Stimulated activated naive CD4-positive, alpha-beta T cell (primary cell): ENCODE measurements at places on chromosomes 16 and 17.

- DNase-seq, result no peak
These were observed 347.2 kb downstream of the UTP18 start for GRCh38 chr17:51607512-51607911.

GRCh38 chr17:40568074-40568836 is 3.0 kb upstream of the CCR7 start:
- no peak for DNase-seq

- DNase-seq, result no peak
These were observed 77.6 kb upstream of the RBL2 start for GRCh38 chr16:53356478-53357207.

- DNase-seq, result peak; percentile 39
These were observed 594 bp downstream of the MAPK8IP3 start for GRCh38 chr16:1706386-1707192.

- DNase-seq, result no peak
These were observed 3.0 kb upstream of the MTMR4 start for GRCh38 chr17:58517378-58517927.

- no peak for DNase-seq
These were observed 28.8 kb downstream of the ABCC12 start for GRCh38 chr16:48126801-48127644.

- DNase-seq, result no peak
These were observed 168.5 kb downstream of the UTP18 start for GRCh38 chr17:51428668-51429495.

DNA sequence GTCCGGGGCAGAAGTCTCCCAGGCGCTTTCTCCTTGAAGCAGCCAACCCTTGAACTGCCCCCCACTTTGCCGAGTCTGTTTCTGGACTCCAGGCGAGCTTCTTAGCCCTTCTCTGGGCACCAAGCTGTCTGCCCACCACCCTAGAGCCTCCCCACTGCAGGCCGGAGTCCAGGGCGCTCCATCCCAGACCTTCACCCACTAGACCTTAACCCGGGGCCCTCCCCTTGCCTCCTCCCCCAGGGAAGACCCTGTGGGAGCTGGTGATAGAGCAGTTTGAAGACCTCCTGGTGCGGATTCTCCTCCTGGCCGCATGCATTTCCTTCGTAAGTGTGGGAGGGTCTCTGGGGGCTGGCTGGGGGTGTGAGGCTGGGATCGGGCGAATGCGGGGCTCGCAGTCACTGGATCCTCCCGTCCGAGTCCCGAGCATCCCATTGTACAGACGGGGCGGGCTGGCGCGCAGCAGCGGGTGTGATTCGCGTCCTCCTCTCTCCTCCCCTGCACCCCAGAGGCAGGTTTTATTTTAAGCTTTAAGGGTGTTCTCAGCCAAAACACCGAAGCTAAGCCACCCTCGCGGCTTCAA is 1.1 kb downstream of the ATP2A1 start:
- DNase-seq, result no peak

DNA sequence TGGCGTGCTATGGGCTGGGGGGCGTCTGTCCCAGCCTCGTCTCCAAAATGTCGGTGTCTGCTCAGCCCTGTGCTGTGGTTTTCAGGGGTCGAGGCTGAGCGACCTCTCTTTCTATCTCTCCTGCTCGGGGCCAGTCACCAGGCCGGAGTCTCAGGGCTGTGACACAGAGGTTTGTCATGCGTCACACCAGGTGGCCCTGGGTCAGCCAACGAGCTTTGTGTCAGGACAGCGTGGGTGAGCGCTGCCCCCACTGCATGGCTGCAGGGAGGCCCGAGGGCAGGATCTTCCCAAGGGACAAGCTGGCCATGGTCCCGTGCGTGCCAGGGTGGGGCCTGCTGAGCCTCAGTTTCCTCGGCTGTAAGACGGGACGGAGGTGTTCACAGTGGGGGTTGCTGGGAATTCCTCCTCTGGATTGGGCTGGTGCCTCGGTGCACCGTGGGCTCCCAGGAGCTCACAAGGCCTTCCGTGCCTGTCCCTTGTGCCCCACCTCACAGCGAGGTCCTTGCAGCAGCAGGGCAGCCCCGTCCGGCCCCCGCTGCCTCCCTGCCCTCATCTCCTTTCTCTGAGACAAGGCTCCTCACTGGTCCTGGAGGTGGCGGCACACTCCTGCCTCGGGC is 50.5 kb downstream of the CBFA2T3 start:
- DNase-seq, result no peak

- peak; percentile 7 for DNase-seq
These were observed 4.1 kb downstream of the PPP1R9B start for GRCh38 chr17:50146230-50146926.

DNA sequence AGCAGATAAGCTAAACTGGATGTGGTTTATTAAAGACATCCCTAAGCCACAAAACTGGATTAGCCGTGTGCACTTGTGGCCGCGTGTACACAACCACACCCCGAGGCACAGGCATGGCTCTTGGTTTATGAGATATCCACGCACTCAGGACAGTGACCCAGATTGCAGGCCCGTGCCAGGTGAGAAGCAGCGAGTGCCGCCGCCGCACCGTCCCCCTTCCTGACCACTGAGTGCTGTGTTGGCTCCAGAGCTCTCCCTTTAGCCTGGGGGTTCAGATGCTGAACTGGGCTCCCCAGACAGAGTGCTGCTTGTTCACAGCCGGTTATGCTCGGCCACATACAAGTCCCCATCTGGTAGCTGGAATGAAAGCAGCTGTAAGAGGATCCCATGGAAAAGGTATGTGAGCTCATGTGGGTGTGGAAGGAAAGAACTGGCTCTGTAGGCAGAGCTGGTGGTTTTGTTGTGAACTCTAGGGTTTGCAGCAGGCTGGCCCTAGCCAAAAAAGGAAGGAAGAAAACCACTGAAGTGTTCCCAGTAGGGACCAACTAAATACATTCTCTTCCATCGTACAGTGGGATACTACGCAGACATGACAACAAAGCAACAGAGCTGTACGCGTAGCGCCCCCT is 29.5 kb downstream of the KNOP1 start:
- no peak for DNase-seq

DNA sequence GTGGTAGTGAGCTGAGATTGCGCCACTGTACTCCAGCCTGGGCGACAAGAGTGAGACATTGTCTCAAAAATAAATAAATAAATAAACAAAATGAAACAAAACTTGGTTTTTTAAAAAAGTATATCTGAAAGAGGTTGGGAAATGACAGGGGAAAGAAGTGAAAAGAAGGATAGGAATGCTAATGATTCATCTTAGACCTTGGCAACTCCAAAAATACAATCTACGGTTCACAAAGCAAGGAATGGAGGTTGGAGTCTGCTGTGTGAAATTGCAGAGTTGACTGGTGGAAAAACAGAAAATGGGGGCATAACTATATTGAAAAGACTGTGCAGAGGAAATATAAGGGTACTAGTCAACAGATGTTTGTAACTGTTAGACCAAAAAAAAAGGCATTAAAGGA is 40.0 kb upstream of the CD300E start:
- DNase-seq, result no peak

DNA sequence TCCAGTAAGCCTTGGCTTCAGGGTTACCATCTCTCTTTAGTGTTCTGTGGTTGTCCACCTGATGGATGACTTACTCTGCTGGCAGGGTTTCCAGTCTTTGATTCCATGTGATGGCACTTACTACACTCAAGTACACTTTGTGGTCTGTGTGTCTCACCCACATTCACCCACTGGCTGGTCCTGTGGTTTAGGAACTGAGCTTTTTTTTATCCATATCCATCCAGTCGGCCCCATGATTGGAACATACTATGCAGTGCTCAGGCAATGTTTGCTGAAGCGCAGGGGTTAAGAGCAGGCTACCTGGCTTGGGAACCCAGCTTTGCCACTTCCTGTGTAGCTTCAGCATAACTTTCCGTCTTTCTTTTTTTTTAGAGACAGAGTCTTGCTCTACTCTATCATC is 2.8 kb upstream of the FUS start:
- peak; percentile 47 for DNase-seq

- DNase-seq, result no peak
These were observed 110.1 kb downstream of the IRX3 start for GRCh38 chr16:54176376-54176901.

GRCh38 chr17:76881408-76881807 is 13.2 kb downstream of the MGAT5B start:
- DNase-seq, result no peak

DNA sequence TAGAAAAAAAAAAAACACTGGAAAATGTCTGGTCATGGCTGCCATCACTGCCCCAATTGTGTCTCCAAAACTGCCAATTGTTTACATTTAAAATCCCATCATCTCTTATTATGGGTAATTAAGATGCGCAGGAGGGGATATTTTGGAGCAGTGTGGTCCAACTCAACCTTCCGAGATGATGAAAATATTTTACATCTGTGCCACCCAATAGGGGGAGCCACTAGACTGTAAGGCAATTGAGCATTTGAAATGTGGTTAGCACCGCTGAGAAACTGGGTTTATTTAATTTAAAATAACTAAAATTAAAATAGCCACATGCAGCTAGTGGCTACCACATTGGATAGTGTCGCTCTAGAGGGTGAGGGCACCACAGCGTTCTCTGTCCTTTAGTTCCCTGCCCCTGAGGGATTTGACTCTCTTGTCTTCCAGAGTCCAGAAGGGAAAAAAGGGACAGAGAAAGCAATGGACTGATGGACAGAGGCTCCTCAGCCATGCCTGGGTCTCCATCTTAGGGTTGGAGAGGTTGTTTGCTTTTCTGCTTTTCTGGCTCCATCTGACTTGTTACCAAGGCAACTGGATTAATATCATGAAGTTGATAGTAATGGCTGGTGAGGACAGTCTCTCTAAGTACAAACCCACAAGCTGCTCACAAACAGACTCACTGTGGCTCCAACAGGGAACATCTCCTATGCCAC is 3.5 kb downstream of the MPO start:
- no peak for DNase-seq

DNA sequence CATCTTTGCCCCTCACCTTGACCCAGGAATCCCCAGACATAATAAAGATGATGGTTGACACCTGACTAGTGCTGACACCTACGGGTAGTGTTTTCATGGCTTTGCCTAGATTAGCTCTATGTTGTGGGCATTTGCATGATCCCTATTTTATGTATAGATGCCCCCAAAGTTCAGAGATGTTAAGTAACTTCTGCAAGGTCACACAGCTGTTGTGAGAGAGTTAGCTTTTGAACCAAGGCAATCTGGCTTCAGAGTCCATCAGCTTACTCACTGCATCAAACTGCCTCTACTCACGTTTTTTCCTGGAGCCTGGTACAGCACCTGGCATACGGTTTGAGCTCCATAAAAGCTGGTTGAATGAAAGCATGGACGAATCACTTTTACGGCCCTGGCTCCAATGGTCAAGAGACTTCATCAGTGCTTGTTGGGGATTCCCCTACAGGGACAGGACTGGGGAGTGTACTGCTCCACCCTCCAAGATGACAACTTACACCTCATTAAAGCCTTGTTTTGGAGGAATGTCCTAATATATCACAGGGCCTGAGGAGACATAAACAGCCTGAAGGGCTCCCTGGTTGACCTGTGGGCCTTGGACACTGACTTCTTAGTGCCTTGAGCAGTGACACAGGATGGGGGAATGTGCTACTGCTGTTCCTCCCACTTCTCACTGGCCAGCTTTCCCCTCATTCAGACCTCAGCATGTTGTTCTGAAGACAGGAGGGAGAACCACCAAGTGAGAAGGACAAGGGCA is 193.2 kb upstream of the ASIC2 start:
- DNase-seq, result no peak

- DNase-seq, result no peak
These were observed 106.3 kb upstream of the HLF start for GRCh38 chr17:55158439-55158838.

- no peak for DNase-seq
These were observed 144.1 kb downstream of the RAB11FIP4 start for GRCh38 chr17:31535581-31535981.

DNA sequence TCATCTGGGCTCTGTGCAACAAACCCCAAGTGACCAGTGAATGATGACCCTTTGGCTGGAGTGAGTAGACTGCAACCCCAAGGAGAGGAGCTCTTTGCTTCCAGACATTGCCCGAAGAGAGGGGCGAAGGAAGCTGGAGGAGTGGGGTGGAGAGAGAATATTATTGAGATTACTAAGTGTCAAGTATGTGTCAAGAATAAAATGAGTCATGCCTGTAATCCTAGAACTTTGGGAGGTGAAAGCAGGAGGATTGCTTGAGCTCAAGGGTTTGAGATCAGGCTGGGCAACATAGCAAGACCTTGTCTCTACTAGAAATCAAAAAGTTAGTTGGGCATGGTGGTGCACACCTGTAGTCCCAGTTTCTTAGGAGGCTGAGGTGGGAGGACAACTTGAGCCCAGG is 142.0 kb upstream of the CCL2 start:
- DNase-seq, result no peak

- DNase-seq, result no peak
These were observed 12.6 kb downstream of the KCTD2 start for GRCh38 chr17:75059369-75060345.

- DNase-seq, result no peak
These were observed 1.8 kb downstream of the CNTNAP4 start for GRCh38 chr16:76278980-76279379.

DNA sequence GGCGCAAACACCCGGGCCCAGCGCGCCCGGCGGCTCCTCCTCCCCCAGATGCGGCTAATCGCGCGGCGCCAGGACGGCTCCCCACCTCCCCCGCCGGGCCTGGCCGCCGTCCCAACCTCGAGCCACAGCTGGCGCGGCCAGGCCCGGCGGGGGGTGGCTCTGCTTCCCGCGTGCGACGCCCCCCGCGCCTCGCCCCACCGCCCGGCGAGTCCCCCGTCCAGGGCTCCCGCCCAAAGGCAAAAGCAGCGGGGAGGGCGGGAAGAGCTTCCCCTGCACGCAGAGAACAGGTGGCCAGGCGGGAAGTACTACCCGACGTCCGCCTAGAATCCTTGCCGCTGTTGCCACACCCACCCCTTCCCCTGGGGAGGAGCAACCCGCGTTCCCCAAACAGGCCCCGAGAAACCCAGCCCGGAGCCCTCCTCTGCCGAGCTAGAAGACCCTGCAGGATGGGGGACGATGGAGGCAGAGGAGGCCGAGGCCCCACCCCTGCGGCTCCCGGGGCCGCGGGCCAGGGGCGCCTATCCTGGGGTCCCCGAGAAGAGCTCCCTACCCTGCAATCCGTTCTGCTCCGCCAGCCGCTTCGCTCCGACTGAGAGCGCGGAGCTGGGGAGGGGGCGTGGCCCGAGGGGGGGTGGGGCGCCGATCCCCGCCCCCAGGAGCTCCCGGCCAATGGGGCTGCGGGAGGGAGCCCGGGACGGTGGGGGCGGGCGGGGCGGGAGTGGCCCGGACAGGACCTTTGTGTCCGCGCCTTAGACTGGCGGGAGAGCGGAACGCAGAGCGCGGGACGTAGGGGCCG is at the start of gene CARHSP1:
Gene CARHSP1 (minus strand): TSS at position 591 of the 796 bp plus-strand sequence. CDS start 9,678 bp downstream, outside the sequence.
- peak; percentile 88 for DNase-seq

- no peak for DNase-seq
These were observed 30.6 kb downstream of the NLK start for GRCh38 chr17:28072936-28073533.
